ENCODE measurements at places on chromosomes 7 and 10.

DNA sequence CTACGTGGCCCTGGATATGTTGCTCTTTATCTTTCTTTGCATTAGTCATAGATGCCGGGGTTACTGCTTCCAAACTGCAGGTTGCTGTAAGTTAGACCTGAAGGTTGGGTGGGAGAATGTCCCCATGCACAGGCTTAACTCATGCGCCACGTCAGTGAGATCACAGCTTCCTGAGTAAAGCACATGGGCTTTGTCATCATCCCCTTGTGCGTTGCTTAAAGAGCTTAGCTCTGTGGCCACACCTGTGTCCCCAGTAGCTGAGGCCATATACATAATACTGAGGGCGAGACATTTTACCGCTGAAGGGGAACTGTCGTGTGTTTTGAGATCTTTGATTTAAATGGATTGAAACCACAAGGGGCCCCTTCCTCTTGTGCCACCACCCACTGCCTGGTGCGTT, 45.8 kb upstream of the BTBD16 start:
- DNase-seq = no peak

GRCh38 chr10:99760321-99760720, 22.1 kb upstream of the ABCC2 start:
- no peak for DNase-seq

DNA sequence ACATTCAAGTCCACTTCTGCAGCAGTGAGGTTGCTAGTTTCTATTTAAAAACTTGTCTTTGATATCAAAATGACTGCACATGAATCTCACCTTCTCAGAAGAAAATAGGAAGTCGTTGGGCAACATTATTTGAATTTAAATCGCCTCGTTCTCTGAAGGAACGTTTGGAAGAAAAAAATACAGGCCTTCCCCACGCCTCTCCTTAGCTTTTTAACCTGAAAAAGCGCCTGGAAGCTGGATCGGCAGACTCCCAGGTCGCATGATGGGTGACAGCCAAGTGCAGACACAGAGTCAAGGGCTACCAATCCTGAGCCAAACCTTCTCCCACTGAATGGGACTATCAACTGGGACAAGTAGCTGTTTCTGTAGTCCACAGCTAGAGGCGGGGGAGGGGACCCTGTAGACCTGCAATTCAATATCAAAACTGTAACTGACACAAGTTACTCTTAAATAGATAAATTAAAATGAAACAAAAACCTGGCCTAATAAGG, 2.2 kb downstream of the FAM53B start:
- no peak for DNase-seq

DNA sequence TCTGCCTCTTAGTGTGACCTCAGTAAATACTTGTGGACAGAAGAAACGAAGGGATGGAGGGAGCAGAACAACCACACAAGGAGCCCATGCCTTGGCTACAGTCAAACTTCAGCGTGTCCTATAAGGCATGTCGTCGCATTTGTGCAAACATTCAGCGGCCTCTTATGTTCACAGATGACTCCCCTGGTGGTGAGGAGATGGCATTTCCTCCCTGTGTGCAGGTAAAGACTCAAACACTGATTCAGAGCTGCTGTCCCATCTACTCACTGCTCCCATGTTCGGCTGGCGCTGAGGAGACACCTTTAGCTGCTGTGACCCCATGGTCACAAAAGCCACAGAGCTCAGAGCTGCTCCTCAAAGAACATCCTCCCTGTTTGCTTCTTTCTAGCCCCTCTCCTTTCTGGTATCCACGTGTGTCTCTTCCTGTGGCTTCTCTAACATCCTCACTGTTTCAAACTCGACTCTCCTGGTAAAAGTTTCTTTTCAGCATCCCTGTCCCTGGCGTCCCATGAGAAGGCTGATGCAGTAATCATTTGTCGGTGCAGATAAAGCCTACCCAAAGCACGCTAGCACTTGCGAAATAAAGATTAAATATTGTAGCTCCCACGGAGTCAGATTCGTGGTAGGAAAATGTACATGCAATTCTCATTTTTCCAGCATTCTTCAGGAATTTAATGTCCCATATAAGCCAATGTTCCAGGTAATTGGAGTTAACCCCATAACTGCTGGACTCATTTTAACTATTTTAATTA, 124.9 kb upstream of the NEBL start:
- no peak for DNase-seq

GRCh38 chr7:85322252-85322651, 135.4 kb upstream of the SEMA3D start:
- no peak for DNase-seq
